ENCODE measurements at places on chromosomes 7 and 10. TPM values are rescaled to one million over a fixed set of nuclear protein-coding genes. Genes with fewer than 3 reads are reported as not detected.

Gene ACTA2
- polyA plus RNA-seq = 65.6 TPM

Gene TUBAL3
- polyA plus RNA-seq = 0.06 TPM

Gene GATA3
- polyA plus RNA-seq = 0.64 TPM

Gene CTAGE8
- polyA plus RNA-seq = 0.04 TPM

Gene OR9A2
- polyA plus RNA-seq = not detected

Gene AKR1C3
- polyA plus RNA-seq = 365 TPM

Gene HTR5A
- polyA plus RNA-seq = not detected

Gene ATRNL1
- polyA plus RNA-seq = 1.4 TPM

Gene ZNF783
- polyA plus RNA-seq = 11.1 TPM

Gene CLDN4
- polyA plus RNA-seq = 0.16 TPM

Gene SRRM3
- 5.4 TPM for polyA plus RNA-seq

Gene NEUROG3
- not detected for polyA plus RNA-seq

Gene ZRANB1
- polyA plus RNA-seq = 115 TPM

- no peak for DNase-seq
Measured at GRCh38 chr10:88288320-88289059, 294.6 kb downstream of the RNLS start.

DNA sequence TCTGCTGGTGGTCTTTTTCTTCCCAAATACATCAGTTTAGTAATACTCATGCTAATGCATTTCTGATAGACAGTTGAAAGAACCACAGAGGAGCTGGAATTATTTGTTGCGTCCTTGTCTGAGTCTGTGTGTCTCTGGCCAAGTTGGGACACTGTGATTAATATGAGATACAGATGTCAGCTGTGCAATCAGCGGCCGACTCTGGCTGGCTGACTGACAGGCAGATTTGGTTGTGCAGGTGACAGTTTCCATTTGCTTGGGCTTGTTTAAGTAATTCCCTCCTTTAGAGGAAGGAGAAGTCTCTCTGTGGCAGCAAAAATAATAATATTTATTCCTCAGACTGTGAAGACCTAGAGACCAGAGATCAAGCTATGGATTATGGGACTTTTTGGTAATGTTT is 176.2 kb upstream of the CHRM2 start:
- no peak for DNase-seq

- no peak for DNase-seq
Measured at GRCh38 chr7:74214816-74215630, 5.2 kb downstream of the LAT2 start.

GRCh38 chr7:4818000-4818794 is 42.8 kb downstream of the AP5Z1 start:
- peak; percentile 36 for DNase-seq

- no peak for DNase-seq
Measured at GRCh38 chr7:9796241-9796640, 1177.4 kb upstream of the PHF14 start.

- DNase-seq = no peak
Measured at GRCh38 chr10:65940816-65941662, 984.8 kb upstream of the LRRTM3 start.

DNA sequence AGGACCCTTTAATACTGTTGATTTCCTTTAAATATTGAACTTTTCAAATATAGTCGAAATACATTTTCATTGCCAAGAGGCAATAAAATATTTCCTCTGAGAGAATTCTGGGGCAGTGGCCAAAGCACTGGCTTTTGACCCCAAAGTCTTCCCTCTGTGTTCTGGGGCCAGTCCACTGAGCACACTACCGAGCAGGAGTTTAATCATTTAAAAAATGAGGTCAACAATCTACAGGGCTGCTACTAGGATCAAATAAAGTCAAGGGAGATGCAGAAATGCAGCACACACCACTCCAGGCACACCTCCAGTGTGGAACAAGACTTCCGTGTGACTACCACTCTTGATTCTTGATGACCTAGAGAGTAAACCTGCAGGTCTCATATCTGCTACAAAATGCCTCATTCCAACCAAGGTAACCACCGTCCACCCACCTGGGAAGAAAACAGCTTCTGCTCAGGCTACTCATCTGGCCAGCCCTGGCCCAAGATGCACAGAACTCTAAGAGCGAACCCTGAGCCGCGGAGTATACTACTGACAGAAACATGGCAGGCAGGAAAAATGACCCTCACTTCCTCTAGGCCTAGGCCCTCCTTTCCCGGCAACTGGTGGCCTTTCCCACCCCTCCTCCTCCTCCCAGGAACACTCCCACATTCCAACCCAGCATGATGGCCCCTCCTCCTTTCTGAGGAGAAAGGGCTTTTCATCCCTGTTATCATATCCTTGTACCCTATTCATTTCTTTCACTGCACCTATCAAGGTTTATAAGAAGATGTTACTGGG is 97.7 kb downstream of the ALOX5 start:
- DNase-seq = no peak

DNA sequence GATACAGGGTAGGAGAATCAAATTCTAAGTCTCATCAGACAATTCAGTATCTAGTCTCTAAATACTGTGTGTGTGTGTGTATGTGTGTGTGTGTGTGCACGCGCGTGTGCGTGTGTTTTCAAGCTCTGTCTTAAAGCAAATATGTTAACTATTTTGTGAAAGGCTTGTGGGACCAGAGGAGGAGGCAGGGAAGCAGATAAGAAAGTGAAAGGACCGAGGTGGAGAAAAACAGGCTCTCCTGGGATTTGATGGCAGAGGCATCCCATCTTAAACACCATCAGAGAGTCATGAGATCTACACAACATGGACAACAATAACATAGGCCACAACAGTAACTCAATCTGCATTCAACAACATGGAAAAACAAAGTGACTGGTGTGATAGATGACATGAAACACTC is 67.1 kb downstream of the PIP4K2A start:
- no peak for DNase-seq

DNA sequence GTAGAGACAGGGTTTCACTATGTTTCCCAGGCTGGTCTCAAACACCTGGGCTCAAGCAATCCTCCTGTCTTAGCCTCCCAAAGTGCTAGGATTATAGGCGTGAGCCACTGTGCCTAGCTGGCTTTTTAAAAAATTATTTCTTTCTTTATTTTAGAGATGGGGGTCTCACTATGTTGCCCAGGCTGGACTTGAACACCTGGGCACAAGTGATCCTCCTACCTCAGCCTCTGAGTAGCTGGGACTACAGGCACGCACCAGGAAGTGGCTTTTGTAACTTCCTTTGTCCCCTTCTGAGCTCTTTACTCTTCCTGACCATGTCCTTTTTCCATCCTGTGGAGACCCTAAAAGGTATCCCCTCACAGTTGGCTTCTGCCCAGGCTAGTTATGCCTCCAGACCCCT is 2.1 kb upstream of the MYOZ1 start:
- no peak for DNase-seq

GRCh38 chr10:102242118-102242485 is 790 bp upstream of the PITX3 start:
- no peak for DNase-seq

DNA sequence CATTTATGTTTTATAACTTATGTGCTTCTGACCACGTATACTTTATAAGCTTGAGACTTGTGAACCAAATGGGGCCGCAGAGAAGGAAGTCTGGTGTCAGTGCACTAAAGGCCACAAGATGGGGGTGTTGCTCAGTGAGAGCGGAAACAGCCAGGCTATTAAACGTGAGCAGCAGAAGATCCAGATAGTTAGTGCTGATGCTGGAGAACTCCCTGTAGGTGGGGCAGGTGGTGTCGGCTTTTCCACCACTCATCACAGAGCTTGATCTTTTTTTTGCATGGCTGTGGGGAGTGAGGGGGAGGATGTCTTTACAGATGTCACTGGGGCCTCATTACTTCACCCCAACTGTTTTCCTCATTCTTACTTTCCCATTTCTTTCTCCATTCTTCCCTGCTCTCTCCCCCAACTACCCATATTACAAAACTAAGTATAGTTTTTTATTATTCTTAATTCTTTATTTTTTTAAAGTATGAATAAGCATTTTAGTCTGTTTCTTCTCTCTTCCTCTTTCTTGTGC is 34.7 kb downstream of the ACADSB start:
- DNase-seq = no peak

DNA sequence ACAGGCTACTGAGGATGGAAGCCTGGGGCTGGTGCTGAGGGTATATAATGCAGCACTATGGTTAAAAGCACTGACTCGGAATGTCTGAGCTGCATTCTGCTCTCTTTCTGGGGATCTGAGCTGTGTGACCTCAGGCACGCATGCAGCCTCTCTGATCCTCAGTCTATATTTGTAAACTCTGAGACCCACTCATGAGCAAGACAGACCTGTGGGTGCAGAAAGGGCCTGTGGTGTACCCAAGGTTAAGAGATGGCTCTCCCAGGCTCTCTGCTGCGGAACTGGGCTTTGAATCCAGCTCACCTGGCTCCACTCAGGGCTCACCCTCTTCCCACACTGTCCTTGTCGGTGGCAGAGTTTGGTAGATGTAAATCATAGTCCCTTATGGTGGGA is 89.9 kb downstream of the CHST15 start:
- DNase-seq = no peak

- DNase-seq = no peak
Measured at GRCh38 chr7:47683485-47683898, 101.6 kb upstream of the TNS3 start.

- DNase-seq = no peak
Measured at GRCh38 chr7:111869280-111869679, 307.0 kb upstream of the IMMP2L start.
